ENCODE measurements at places on chromosomes 1 and 21. TPM values are rescaled to one million over a fixed set of nuclear protein-coding genes. Genes with fewer than 3 reads are reported as not detected.

ERG gene
- 17.8 TPM for polyA plus RNA-seq

C1orf87 gene
- 0.63 TPM for polyA plus RNA-seq

LRRC8B gene
- 3.1 TPM for polyA plus RNA-seq

- peak overlapping the region; percentile 97 for H3K27ac ChIP-seq
- H3K27me3 ChIP-seq: peaks cover 11% of the 10 kb centered on the region
- peak overlapping the region; percentile 89 for H3K4me3 ChIP-seq
- H3K36me3 ChIP-seq: peaks cover 6% of the 10 kb centered on the region
Observed at GRCh38 chr1:111738436-111739193, 580 bp downstream of the INKA2 start.

GRCh38 chr1:244326757-244327156, 125.0 kb downstream of the ADSS2 start:
- no peak overlapping the region for H3K27ac ChIP-seq
- H3K36me3 ChIP-seq: no peaks in the 10 kb centered on the region
- H3K4me1 ChIP-seq: no peaks in the 10 kb centered on the region
- no peak for DNase-seq
- H3K27me3 ChIP-seq: no peaks in the 10 kb centered on the region
- H3K4me3 ChIP-seq: no peak overlapping the region

- DNase-seq: no peak
- H3K4me1 ChIP-seq: peaks cover 3% of the 10 kb centered on the region
- no peak overlapping the region for H3K4me3 ChIP-seq
- no peaks in the 10 kb centered on the region for H3K27me3 ChIP-seq
- H3K36me3 ChIP-seq: no peaks in the 10 kb centered on the region
- no peak overlapping the region for H3K27ac ChIP-seq
Observed at GRCh38 chr21:38081708-38082107, 165.5 kb upstream of the KCNJ6 start.

- peak overlapping the region; percentile 47 for H3K27ac ChIP-seq
- no peaks in the 10 kb centered on the region for H3K36me3 ChIP-seq
- peaks cover 19% of the 10 kb centered on the region for H3K27me3 ChIP-seq
Observed at GRCh38 chr1:210231846-210232510, 618 bp upstream of the SERTAD4 start.

- no peak overlapping the region for H3K4me3 ChIP-seq
- peaks cover 10% of the 10 kb centered on the region for H3K27me3 ChIP-seq
- peaks cover 7% of the 10 kb centered on the region for H3K4me1 ChIP-seq
- no peaks in the 10 kb centered on the region for H3K36me3 ChIP-seq
- DNase-seq: peak; percentile 27
Observed at GRCh38 chr1:72280131-72280530, 2.2 kb downstream of the NEGR1 start.

DNA sequence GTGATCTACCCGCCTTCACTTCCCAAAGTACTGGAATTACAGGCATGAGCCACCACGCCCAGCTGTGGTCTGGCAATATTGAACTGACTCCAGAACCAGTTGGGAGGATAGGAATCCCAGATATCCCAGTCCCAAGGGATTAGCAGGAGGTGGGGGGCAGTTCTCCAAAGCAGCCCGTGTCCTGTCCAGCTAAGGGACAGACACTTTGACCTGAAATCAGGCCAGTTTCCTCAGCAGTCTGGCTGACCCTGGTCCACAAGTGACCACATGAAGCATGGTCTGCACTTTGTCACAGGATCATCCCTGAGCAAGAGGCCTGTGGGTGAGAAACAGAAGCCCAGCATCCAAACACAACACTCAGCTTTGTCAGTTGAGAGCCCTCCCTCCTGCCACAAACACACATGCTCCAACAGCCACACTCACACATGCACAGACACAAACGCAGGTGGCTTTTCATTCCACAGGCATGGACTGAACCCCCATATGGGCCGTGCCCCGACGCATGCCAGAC, 2.7 kb upstream of the FDPS start:
- H3K27me3 ChIP-seq: no peaks in the 10 kb centered on the region
- peaks cover 5% of the 10 kb centered on the region for H3K36me3 ChIP-seq
- DNase-seq: no peak
- H3K27ac ChIP-seq: no peak overlapping the region
- H3K4me1 ChIP-seq: peaks cover 27% of the 10 kb centered on the region

DNA sequence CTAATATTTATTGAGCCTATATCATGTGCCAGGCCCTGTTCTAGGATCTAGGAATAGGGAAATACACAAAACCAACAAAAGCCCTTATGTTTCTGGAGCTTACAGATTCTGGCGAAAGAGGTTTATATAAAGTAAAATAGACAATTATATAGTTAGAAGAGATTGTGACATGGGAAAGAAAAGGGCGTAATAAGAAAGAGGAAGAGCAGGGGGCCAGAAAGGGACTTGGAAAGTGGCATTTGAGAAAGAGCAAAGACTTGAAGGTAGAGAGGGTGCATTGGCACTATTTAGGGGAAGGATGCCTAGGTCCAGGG, 322.5 kb upstream of the FAM78B start:
- H3K27ac ChIP-seq: no peak overlapping the region
- H3K27me3 ChIP-seq: no peaks in the 10 kb centered on the region
- H3K4me3 ChIP-seq: no peak overlapping the region
- DNase-seq: no peak
- no peaks in the 10 kb centered on the region for H3K36me3 ChIP-seq
